ENCODE measurements at places on chromosomes 5 and 9. TPM values are rescaled to one million over a fixed set of nuclear protein-coding genes. Genes with fewer than 3 reads are reported as not detected.
A peak's percentile ranks its signal among the peaks of the same experiment; 100 is the strongest.

Gene NPR3
- polyA plus RNA-seq, result 34.5 TPM

Gene CARTPT
- not detected for polyA plus RNA-seq

Gene ENTPD8
- 0.33 TPM for polyA plus RNA-seq

Gene GLRX
- 59.1 TPM for polyA plus RNA-seq

Gene INSYN2B
- 1.7 TPM for polyA plus RNA-seq

DNA sequence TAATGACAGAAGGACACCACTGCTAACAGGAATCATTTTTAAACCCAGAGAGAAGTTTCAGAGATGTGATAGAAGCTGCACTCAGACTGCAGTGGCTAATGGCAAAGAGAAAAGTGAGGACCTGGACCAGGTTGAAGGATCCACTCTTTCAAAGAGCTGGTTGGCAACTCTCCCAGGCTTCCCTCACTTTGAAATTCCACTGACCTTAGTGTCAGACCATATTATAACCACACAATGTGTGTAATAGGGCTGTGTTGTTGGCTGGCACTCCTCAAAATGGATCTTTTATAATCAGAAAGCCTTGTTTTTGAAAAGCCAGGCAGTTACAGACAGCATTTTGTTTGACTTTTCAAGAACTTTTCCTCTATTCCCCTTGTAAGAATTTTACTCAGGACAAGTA lies 280.7 kb downstream of the PRELID2 start:
- DNase-seq, result no peak

- no peak for DNase-seq
Observed at GRCh38 chr5:168211936-168212335, 79.5 kb upstream of the WWC1 start.

GRCh38 chr5:137195483-137195882 lies 303.6 kb downstream of the SPOCK1 start:
- DNase-seq, result no peak

GRCh38 chr9:26928902-26929495 lies 18.0 kb downstream of the PLAA start:
- DNase-seq, result peak; percentile 2

- no peak for DNase-seq
Observed at GRCh38 chr9:119483153-119483552, 113.9 kb upstream of the BRINP1 start.

DNA sequence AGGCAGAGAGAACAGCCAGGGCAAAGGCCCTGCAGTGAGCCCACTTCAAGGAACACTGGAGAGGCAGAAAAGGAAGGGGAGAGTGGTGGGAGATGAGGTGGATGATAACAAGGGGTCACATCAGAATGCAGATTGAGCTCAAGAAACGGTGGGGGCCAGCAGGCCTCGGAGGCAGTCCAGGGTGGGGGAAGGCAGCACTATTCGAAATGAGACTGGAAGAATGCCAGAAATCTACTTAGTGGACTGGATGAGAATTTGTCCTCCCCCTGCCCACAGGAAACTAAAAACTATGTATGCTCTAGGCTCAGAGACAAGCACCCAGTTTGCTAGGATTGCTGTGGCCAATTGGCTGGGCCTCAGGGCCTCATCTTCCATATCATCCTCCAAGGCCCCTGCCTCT lies 148.7 kb downstream of the ADAMTS12 start:
- DNase-seq, result no peak

GRCh38 chr9:71830929-71831328 lies 62.6 kb upstream of the CEMIP2 start:
- no peak for DNase-seq

DNA sequence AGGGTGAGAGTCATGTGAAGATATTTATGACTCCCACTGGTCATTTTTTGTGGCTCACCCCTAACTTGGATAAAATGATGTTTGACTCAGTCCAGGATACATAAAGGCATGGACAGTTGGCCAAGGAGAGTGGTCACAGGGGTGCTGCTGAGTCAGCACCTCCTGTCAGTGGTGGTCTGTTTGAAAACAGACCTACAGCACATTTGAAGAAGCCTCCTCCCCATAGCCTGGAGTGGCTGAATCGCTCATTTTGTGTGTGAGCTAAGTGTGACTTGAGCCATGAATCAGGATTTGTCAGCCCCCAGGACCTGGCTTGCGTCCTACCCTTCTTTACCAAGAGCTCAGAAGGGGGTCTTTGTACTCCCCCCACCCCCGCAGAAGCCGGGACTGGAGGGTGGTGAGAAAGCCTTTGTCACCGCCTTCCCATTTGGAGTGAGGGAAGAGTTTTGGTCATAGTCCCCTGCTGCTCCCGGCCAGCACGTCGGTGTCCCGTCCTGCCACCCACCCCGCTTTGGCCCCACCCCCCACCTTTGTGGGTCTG lies 35.6 kb downstream of the TRIO start:
- DNase-seq, result no peak

GRCh38 chr5:62460578-62460983 lies 48.0 kb downstream of the IPO11 start:
- peak; percentile 51 for DNase-seq

DNA sequence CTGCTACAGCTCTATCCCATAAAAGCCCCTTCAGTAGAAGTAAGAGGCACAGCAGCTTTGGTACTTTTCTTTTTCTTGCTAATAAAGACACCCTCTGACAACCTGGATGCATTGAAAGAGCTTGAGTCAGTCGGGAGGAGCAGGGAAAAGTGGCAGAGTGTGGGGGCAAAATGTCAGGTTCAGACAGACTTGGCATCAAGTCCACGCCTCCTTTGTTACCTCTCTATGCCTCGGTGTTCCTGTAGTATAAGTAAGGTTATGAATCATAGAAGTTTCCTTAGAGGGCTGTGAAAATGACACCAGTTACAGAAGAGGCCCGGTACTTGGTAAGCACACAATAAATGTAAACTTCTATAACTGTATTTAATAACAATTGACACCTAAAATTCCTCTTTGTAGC lies 133.9 kb downstream of the ESM1 start:
- DNase-seq, result no peak

Data from left kidney (tissue), 8 donors.